IMR-90 (cell line): ENCODE measurements at places on chromosomes 2 and 18.
A peak's percentile ranks its signal among the peaks of the same experiment; 100 is the strongest.

- no peak for DNase-seq
Observed at GRCh38 chr2:238415036-238415764, 11.5 kb upstream of the ASB1 start.

DNA sequence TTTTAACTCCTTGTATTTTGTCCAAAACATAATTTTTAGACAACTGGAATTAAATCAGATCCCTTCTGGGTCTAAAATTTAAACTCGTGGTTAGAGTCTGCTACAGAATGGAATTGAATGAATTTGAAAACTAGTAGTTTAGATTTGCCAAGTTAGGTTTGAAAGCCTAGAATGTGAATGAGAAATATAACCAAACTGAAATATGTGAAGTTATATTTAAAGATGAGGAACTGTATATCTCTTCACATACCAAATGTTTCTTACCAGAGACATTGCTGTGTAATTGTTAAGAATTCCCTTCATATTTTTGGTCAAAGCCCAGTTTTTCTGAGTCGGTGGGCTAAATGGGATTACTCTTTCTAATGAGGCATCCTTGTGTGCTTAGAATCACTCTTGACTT, 74.2 kb downstream of the LPIN1 start:
- no peak for DNase-seq

DNA sequence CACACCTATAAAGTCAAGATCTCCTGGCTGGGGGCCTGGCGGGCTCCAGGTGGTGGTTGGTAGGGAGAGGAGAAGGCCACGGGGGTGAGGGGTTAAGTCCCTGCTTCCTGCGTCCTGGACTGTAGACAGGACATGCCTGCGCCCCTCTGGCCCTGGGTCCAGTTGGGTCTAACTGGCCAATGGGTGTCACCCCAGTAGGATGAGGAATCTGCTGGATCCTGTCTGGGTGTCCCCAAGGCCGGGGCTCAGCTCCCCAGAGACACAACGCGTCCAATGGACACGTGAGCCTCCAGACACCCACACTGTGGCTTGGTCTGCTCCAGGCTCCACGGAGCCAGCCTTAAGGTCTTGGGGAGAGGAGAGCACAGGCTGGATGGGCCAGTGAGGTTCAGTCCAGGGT, 19.6 kb downstream of the AQP12A start:
- DNase-seq, result no peak

- peak; percentile 73 for DNase-seq
Observed at GRCh38 chr2:127321303-127321702, 27.4 kb upstream of the ERCC3 start.

GRCh38 chr2:160700021-160700814, 206.6 kb upstream of the RBMS1 start:
- no peak for DNase-seq

DNA sequence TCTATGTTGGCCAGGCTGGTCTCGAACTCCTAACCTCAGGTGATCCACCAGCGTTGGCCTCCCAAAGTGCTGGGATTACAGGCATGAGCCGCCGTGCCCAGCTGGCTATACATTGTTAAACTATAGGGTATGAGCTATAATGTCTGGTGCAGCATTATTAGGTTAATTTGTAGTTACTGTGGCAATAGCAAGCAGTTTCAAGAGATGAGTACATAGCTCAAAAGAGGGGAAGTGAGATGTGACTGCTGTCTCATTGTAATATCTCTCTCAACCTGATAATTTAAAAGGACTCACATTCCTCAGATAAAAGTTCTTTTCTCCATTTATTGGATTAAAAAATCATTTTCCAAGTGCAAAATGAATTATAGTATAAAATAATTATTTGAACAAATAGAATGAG, 116.4 kb downstream of the INO80D start:
- no peak for DNase-seq

- peak; percentile 78 for DNase-seq
Observed at GRCh38 chr2:203688798-203689197, 17.6 kb upstream of the CD28 start.

DNA sequence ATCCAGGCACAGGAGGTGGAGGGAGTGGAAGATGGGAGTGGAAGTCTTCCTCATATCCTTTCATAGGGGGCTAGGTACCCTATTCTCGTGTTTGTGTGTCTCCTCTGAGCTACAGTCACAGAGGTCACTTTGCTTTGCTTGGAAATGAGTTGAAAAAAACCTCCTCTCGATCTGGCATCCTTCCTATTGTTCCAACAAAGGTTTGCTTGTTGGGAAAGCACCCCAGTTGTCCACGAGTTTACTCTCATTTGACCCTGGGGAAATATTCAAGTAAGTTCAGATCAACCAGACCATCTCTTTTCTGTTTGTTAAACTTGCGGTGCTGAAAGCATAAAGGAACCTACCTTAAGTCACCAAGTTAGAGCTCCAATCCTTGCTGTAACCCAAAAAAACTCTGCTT, 59.3 kb downstream of the ARHGEF33 start:
- DNase-seq, result no peak

GRCh38 chr2:86047575-86048382, 57.9 kb downstream of the POLR1A start:
- no peak for DNase-seq

GRCh38 chr2:169178364-169178763, 109.0 kb downstream of the DHRS9 start:
- no peak for DNase-seq

- DNase-seq, result peak; percentile 78
Observed at GRCh38 chr2:172962824-172963223, 112.8 kb upstream of the MAP3K20 start.

- no peak for DNase-seq
Observed at GRCh38 chr2:88636026-88636425, 8.8 kb upstream of the EIF2AK3 start.

DNA sequence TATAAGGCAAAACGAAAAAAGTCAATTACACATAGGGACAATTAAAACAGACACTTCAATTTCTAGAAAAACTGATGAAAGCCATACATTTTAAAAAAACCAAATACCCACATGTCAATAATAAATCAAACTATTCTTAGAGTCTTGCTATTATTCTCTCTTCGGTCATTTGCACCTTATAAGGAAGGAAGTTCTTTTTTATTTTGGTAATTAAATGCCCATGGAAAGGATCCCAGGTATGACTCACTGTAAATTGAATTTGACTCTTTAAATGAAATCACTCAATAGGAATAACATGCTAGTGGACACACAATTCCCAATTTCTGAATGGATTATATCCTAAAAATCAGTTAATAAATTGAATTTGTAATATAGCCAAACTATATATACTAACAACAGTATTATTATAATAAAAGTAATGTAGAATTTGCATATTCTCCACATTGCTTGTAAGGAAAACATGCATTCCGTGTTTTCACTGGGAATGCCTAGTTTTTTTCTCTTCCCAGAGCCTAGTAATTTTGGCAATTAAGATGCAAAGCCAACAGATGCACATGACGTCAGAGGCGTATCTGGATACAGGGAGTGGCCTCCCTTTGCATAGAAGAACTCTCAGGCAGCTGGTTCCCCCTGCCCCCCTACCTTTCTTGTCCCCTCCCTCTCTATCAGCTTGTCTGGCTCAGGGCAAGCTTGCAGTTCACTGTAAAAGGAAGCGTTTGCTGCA, 153.5 kb upstream of the PGAP1 start:
- peak; percentile 58 for DNase-seq

DNA sequence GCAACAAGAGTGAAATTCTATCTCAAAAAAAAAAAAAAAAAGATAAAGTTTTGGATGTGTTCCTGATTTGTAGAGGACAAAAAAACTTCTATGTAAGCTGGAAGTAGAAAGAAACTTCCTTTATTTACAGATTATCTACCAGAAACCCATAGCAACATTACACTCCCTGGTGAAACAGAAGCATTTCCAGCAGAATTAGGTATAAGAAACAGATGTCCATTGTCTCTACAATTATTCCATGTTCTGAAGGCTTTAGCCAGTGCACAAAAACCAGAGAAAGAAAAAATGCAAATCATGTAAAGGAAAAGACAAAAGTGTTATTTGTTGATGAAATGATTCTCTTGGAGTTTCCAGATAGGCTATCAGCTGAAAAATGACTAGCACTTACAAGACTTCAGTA, 4.9 kb downstream of the TUBB6 start:
- DNase-seq, result peak; percentile 30

DNA sequence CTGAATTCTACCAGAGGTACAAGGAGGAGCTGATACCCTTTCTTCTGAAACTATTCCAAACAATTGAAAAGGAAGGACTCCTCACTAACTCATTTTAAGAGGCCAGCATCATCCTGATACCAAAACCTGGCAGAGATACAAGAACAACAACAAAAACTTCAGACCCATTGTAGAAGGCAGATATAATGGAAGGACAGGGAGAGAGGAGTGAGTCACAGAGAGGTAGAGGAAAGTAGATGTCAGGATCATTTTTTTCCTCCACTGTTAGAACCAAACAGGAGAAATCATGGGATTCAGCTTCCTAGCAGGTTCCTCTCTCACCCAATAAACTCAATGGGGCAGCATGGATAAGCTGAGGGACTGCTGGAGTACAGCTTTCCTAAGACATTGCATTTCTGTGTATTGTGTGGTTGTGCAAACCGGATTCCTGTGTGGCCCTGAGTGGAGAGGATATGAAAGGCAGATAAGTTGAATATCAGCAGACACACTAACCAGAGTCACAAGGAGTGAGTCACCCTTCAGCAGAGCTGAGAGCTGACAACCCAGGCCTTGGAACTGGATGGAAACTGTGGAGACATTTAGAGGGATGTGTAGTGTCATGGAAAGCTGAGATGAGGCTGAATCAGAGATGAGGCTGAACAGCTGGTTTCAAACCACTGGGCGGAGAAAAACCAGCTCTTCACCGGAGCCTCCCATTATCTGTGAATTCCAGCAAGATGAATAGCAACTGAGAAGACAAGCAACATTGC, 60.9 kb upstream of the MMADHC start:
- peak; percentile 99 for DNase-seq

- peak; percentile 95 for DNase-seq
Observed at GRCh38 chr18:22223254-22223964, 54.0 kb downstream of the GATA6 start.

- no peak for DNase-seq
Observed at GRCh38 chr2:94994914-94995552, 30.5 kb upstream of the MAL start.

GRCh38 chr2:109364217-109364616, 235.2 kb downstream of the SH3RF3 start:
- DNase-seq, result peak; percentile 57

- DNase-seq, result peak; percentile 16
Observed at GRCh38 chr2:167581961-167582574, 665.3 kb downstream of the STK39 start.

GRCh38 chr2:106885329-106885728, 638 bp downstream of the ST6GAL2 start:
- no peak for DNase-seq

GRCh38 chr2:220504938-220505503, 877.6 kb downstream of the SLC4A3 start:
- DNase-seq, result peak; percentile 86

GRCh38 chr2:84781942-84782716, 98.8 kb downstream of the TRABD2A start:
- peak; percentile 15 for DNase-seq

GRCh38 chr2:239895116-239895515, 130.0 kb downstream of the NDUFA10 start:
- no peak for DNase-seq

- DNase-seq, result no peak
Observed at GRCh38 chr18:23935804-23936203, 78.8 kb upstream of the TTC39C start.

GRCh38 chr2:48048476-48049171, 142.3 kb upstream of the FBXO11 start:
- DNase-seq, result no peak

DNA sequence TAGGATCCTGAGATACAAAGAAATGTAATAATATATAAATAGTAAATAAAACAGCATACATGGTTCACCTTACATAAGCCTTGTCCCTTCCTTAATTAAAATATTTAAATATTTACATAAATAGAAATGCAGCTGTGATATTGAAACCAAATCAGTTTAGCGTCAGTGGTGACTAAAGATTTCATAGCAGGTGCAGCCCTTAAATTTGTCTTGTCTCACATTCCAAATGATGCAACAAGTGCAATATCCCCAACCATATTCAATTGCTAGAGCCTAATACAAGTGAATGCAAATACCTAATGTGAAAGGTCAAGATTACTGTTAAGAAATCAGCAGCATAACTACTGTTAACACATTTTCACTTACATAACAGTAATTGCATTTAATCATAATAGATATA, 539.5 kb downstream of the NYAP2 start:
- DNase-seq, result no peak

DNA sequence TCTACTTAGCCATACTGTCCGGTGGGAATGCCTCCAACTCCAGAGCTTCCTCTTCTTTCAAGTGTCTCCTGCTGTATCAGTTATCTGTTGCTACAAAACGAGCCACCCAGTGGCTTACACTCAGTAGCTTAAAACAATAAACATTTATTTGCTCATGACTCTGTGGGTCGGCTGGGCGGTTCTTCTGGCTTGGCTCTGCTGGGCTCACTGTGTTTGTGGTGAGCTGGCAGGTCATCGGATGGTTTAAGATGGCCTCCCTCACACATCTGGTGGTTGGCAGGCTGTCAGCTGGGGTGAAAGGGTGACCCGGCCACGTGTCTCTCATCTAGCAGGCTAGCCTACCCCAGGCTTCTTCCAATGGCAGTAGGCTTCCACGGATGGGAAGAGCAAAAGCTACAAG, 122.4 kb upstream of the SLC1A4 start:
- peak; percentile 98 for DNase-seq

DNA sequence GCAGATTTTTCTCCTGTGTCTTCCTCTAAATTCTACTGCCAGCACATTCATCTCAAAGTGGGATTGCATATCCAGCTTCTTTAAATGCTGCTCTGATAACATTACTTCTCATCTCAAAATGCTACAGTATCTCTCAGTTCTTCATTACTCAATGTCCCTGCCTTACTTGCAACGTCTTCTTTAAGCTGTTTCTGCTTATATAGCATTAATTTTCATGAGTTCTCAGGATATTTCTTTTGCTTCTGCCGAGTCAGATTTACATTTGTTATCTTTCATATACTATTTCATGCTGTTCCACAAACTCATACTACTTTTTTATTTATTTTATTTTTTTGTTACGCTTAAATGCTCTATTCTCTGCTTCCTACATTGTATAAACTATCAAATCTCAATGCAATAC, 1223.5 kb upstream of the FAM98A start:
- no peak for DNase-seq

GRCh38 chr2:190592831-190593230, 56.1 kb upstream of the NAB1 start:
- peak; percentile 21 for DNase-seq

- peak; percentile 77 for DNase-seq
Observed at GRCh38 chr2:226638576-226638975, 161.0 kb downstream of the IRS1 start.

- peak; percentile 16 for DNase-seq
Observed at GRCh38 chr2:125169022-125169763, 1144.1 kb downstream of the CNTNAP5 start.

GRCh38 chr2:148814860-148815419, 60.1 kb upstream of the KIF5C start:
- peak; percentile 29 for DNase-seq

GRCh38 chr2:36659872-36660312, 36.6 kb upstream of the VIT start:
- DNase-seq, result peak; percentile 30

DNA sequence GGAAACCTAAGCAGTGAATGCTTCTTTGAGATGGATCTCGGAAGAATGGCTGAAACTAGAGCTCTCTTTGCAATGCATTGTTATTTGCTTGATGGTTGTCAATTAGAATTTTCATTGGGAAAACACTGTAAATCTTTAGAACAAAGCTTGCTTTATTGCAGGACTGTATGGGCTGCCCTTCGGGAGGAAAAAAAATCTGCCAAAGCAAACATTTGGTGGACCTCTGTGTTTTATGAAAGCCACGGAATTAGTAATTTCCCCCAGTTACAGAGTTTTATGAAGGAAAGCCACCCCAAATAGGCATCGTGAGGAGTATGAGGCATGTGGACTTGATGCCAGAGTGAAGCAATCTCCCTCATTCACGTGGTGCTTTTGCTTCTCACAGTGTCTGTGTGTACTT, 33.5 kb downstream of the RHBDD1 start:
- no peak for DNase-seq
